ENCODE measurements at places on chromosomes 12 and 14.

- DNase-seq, result peak; percentile 71
Measured at GRCh38 chr14:64196814-64197411, 97.3 kb downstream of the ESR2 start.

GRCh38 chr14:90513161-90514014 lies 116.6 kb downstream of the CALM1 start:
- peak; percentile 35 for DNase-seq

GRCh38 chr14:49858383-49858782 lies 5.8 kb upstream of the NEMF start:
- DNase-seq, result no peak

- DNase-seq, result peak; percentile 68
Measured at GRCh38 chr12:108890208-108890607, 10.3 kb downstream of the DAO start.

GRCh38 chr12:113090740-113091139 lies 34.2 kb downstream of the DTX1 start:
- no peak for DNase-seq

DNA sequence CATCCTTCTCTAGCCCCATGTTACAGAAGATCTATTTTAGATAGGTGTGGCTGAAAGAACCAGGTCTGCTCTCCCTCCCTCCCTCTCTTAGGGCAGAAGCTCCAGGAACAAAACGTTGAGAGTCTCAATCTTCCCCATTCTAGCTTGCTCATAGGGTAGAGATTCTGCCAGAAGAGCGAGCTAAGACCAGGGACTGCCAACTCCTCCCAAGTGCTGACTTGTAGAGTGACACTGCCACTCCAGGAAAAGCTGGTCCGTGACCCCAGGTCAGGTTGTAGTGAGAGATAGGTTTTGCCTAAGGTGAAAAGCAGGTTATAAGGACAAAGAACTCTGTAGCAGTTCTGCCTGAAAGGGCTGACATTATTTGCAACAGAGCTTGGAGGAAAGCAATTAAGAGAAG lies 73.4 kb downstream of the INSM2 start:
- no peak for DNase-seq

- DNase-seq, result no peak
Measured at GRCh38 chr12:19576506-19577280, 137.4 kb downstream of the AEBP2 start.

DNA sequence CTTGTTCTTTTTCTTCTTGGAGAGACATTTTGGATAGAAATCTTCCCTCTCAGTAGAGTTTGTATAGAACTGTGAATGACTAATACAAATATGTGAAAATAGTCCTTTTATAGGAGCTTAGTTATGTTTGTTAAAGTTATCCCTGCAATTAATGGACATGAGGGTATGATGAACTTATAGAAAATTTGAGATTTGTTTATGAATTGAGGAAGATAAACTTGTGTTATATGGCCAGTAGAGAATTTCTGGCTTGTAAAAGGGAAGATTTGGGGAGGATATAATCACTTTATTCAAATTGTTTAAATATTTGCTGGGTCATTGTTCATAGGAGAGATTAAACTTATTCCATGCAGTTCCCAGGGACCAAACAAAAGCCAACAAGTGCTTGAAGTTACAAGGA lies 119.6 kb downstream of the DAAM1 start:
- no peak for DNase-seq

DNA sequence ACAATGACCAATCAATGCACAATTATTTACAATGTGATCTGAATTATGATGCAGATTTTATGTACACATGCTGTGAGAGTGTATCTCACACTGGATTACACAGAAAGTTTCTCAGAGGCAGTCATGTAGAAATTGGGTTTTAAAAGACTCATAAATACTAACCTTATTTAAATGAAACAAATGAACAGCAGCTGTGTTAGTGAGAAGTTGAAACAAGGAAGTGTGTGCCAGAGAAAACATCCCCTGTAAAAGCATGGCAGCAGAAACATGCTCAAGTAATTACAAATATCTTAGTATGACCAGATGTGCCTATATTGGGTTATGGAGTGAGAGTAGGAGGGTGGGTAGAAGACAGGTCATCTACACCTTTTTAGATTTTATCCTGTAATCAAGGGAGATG lies 723.7 kb downstream of the C12orf50 start:
- DNase-seq, result no peak

DNA sequence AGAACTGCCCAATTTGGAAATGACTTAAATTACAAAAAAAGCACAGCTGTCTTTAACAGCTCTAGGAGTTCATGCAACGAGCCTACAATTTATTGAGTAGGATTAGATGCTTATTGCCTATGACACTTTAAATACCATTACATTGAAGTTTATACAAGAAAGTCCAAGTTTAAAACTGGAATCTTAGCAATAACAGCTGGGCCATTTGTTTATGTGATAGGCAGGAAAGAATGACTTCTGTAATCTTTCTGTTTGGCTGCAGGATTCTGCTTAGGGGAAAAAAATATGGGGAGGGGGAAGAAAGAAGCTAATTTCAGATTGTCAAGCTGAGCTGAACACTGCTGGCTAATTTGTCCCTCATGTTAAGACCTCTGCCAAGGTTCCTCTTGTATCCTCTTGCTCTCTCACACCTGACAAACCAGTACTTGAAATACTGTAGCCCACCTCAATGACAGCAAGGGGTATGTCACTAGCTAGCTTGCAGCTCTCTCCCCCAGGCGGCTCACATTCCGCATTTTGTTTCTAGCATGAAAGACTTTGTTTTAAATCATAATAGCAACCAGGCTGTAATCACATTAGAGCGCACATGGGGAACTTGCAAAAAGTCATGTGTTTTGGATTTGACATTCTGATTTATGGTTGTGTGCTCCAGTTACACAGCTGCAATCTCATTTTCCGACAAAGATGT lies 384.8 kb downstream of the BMP4 start:
- DNase-seq, result peak; percentile 4

DNA sequence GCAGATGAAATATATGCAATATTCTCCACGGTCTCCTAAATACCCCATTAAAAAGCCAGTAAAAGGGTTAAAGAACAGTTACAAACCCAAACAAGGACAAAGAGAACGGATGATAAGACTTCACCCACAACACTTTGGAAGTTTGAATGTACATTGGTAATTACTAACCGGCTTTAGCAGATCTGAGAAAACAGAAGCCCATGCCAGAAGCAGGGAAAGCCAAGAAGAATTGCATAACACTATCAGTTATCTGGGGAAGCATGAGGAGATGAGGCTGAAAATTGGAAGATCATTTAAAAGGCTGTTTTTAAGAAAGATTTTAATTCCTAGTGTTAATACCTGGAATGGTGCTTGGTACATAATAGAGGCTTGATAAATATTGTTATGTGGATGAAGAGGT lies 55.6 kb upstream of the MYBPC1 start:
- no peak for DNase-seq

DNA sequence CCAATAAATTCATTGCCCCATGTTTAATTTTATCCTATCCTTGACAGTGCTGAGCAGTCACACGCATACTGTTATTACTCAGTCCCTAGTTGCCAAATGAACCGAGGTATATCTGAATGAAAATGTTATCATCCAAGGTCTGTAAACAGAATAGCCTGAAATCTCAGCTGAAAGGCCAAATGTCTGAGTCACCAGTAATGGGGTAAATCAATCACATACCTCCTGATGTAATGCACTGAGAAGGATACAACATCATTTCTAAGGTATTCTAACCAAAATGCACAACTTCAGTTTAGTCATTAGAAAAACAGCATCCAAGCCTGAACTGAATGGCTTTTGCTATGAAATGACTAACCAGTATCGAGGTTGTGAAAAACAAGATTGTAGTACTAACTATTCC lies 228.6 kb downstream of the DPF3 start:
- no peak for DNase-seq

DNA sequence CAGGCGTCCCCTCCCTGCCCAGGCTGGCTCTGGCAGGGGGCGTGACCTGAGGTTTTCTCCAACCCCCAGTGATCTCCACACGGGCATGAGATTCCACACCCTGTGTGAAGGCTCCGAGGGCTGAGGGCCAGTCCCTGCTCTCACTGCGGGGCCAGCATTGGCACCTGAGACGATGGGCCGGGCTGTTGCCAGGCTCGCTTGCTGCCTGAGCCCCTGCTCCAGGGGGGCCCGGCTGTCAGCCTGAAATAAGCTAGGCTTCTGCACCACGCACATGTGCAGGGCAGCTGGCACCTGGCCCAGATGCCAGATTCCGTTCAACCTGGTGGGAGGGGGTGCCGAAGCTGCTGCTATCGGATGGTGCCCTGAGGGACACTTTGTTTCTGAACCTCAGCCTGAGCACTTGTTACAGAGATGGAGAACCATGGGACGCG lies 196.5 kb upstream of the PRMT8 start:
- no peak for DNase-seq

GRCh38 chr14:31419179-31419966 lies 977 bp downstream of the HEATR5A start:
- DNase-seq, result no peak

GRCh38 chr12:6263931-6264330 lies 46.6 kb upstream of the PLEKHG6 start:
- no peak for DNase-seq

- DNase-seq, result no peak
Measured at GRCh38 chr14:77598366-77599070, 17.9 kb downstream of the SPTLC2 start.

- DNase-seq, result no peak
Measured at GRCh38 chr12:117033382-117034221, 65.6 kb downstream of the TESC start.

DNA sequence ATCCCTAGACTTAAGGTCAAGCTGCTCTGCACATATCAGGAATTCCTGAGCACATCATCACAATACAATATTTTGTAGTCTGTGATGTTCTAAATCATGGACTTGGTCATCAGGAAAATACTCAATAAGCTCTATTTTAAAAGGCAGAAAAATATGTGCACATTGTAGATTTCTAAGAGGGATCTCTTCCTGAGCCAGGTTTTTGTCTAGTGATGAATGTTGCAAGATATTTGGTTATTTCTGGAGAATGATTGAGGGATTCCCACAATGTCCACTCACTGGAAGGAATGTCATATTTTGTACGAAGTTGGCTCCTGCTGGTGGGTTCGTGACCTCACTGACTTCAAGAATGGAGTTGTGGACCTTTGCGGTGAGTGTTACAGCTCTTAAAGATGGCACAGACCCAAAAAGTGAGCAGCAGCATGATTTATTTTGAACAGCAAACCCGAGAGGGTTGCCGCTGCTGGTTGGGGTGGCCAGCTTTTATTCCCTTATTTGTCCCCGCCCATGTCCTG lies 300.9 kb upstream of the DCN start:
- DNase-seq, result no peak

DNA sequence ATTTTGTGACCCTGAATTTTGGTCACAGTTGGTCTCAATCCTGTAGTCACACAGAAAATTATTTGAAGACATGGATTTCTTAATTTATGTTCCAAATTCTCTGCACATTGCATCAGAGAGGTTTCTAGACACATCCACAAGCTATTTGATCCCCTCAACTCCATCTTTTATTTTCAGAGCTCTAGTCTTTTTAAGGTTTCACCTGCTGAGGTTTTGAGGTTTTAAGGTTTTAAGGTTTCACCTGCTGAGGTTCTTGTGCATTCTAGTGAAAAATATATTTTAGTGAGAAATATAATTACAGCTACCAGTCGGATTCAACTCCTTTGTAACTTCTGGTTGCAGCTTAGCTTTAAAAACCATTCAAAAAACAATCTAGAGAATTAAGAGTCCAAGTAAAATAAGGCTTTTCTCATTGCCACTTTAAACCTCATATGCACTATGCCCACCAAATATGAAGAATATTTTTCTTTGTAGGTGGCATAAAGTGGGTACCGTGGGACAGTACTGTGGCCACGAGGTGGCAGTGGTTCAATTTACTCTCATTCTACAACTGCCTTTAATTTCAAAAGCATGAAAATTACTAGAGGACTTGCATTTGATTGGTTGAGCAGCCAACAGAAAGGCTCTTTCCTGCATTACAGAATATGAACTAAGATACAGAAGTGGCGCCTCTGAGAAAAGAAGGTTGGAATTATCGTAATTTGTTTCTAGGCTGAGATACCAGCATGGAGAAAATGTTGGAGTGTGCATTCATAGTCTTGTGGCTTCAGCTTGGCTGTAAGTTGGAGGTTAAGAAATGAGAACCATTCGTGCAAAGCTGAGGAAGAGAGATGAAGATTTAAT lies 366.5 kb upstream of the OR4E1 start:
- no peak for DNase-seq
